Lower leg skin (tissue), 4 donors: ENCODE measurements at places on chromosomes 3 and 15. TPM values are rescaled to one million over a fixed set of nuclear protein-coding genes. Genes with fewer than 3 reads are reported as not detected.

IL17RE gene
- total RNA-seq: 117 TPM

DAPK2 gene
- total RNA-seq: 27.5 TPM

SCAANT1 gene
- total RNA-seq: not detected

CADPS gene
- not detected for total RNA-seq

OXTR gene
- not detected for total RNA-seq

GOLGA8N gene
- 17.4 TPM for total RNA-seq

TMEM108 gene
- total RNA-seq: 2.0 TPM

CFAP44 gene
- 2.2 TPM for total RNA-seq

GCNT3 gene
- not detected for total RNA-seq

CYP1A2 gene
- not detected for total RNA-seq
